ENCODE measurements at places on chromosomes 5 and 9. TPM values are rescaled to one million over a fixed set of nuclear protein-coding genes. Genes with fewer than 3 reads are reported as not detected.

- DNase-seq = no peak
Measured at GRCh38 chr9:129319938-129320481, 141.9 kb upstream of the IER5L start.

- peak; percentile 61 for DNase-seq
Measured at GRCh38 chr5:9927521-9927997, 297.4 kb upstream of the TAS2R1 start.

DNA sequence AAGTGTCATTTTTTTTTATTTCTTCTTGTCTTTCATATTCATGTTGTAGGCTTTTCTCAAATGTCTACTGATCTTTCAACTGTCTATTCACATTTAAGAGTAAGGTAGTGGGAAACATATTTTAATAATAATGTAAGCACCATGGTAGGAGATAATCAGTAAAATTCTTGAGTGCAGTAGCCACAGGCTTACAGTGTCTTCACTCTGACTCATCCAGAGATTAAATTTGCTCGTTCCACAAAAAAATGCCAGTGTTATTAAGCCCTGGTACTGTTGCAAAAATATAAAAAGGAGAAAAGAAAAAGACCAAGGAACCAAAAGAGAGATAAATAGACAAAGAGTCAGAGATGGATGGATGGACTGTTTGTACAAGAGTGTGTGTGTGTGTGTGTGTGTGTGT is 43.0 kb downstream of the PARP8 start:
- DNase-seq = peak; percentile 27

- DNase-seq = peak; percentile 45
Measured at GRCh38 chr5:142966121-142966420, 195.9 kb downstream of the ARHGAP26 start.

DNA sequence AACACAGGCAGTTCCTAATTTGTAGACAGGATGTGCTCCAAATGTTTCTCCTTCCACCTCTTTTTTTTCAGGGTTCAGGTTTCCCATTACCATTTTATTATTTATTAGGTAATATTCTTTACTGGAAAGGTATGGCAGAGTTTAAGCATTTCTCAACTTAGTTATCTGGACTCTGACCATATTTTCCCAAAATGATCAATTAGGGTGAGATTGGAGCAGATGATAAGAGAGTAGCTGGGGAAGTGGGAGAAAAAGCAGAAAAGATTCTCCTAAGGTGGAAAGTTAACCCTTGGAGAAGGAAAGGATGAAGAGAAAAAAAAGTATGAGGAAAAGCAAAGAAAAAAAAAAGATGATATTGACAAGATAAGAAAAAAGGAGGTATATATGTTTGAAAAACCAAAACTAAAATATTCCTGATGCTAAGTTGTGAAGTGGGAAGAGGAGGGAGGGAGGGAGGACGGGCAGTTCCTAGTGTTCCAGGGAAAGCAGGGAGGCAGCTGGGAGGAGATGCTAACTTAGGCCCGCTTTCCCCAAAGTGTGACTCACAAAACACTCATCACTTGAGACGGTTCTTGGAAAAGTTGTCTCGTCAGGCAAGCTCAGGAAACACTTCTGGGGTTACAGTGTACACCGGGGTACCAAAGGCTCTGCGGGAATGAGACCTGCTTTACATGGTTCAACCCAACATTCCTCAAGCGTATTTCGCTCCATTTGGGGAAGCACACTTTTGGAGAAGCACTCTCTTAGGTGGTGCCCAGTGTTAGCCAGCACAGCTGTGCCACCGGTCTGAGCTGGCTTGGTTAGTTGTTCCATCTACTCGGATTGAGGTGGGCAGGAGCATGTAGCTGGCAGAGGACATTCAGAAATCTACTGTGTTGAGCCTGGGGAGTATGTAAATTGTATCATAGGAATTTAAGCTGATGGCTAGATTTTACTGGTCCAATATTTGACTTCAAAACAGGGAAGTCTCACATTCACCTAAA is 35.1 kb downstream of the B4GALT1 start:
- peak; percentile 81 for DNase-seq

GRCh38 chr5:59222687-59223511 is 640.0 kb downstream of the RAB3C start:
- DNase-seq = peak; percentile 37

GRCh38 chr9:133273098-133273497 is 1.9 kb downstream of the ABO start:
- DNase-seq = no peak

DNA sequence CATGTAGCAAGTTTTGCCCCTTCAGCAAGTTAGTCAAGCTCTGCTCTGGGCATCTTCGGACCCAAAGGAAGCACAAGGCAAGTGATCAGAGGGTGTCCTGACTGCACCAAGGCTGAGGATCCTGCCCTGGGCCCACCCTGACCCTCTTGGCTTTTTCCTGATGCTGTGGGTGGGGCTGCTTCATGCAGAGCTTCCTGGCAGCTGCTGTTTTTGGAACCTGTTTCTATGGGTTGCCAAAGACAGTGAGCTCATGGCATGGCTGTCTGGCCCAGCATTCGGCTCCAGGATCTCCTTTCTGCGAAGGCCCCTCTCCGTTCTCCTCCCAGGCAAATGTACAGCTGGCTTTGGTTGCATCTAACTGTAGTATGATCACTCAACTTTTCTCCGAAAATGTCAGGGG is 497.9 kb downstream of the ARHGEF28 start:
- DNase-seq = no peak

GRCh38 chr5:88470745-88471144 is 202.1 kb upstream of the TMEM161B start:
- no peak for DNase-seq

- no peak for DNase-seq
Measured at GRCh38 chr5:170923910-170924620, 62.2 kb downstream of the RANBP17 start.

- DNase-seq = peak; percentile 92
Measured at GRCh38 chr9:115204904-115205453, 87.0 kb upstream of the TNC start.

DNA sequence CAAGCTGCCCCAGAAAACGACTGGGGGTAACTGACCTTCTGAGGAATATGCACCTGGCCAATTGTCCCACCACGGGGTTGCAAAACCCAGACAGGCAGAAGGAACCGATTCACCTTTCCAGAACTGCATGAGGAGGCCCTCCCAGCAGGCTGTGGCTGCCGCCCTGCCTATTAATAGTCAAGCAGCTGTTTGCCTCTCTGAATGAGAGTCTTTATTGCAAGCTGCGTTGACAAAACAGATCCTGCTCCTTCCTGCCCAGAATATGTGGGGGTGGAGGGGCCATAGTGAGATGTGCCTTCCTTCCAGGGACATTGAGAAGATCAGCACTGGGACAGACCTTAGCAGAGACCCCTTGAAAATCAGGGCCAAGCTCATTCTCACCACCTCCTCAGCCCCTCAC is 18.3 kb upstream of the TCOF1 start:
- DNase-seq = no peak

- DNase-seq = peak; percentile 85
Measured at GRCh38 chr5:180799902-180800801, 2.5 kb downstream of the MGAT1 start.

DNA sequence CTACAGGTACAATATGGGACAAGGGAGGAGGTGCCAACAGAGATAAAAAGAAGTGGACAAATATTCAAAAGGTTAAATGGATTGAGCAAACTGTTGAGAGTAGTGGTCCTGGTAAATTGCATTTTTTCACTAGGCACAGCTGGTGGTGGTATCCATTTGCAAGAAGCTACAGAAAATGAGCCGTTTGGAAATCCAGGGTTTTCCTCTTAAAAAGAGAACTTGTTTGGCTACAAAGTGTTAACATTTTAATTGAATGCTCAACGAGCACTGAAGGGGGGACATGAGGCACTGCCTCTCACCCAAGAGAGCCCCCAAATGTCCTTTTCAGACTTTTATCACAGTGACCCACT is 491 bp upstream of the ZCCHC9 start:
- no peak for DNase-seq

EQTN gene
- not detected for total RNA-seq

FCN1 gene
- not detected for total RNA-seq

CDC25C gene
- total RNA-seq = 0.67 TPM

DMAC1 gene
- total RNA-seq = 66.8 TPM

PRDM9 gene
- total RNA-seq = not detected

PCA3 gene
- not detected for total RNA-seq

DDX4 gene
- total RNA-seq = not detected

INVS gene
- total RNA-seq = 21.0 TPM

AFAP1L1 gene
- 23.2 TPM for total RNA-seq

GPRIN1 gene
- 4.7 TPM for total RNA-seq

NEURL1B gene
- 2.9 TPM for total RNA-seq

UBAP1 gene
- 71.8 TPM for total RNA-seq

ADAMTSL2 gene
- under 0.01 TPM for total RNA-seq

EPB41L4A gene
- total RNA-seq = 3.2 TPM

PCDHB11 gene
- 0.17 TPM for total RNA-seq

PLAC8L1 gene
- total RNA-seq = not detected

ACTBL2 gene
- 0.16 TPM for total RNA-seq

CNTNAP3B gene
- total RNA-seq = 38.0 TPM

DNAH5 gene
- 1.1 TPM for total RNA-seq

Data from mammary epithelial cell (primary cell).